Myometrial cell (primary cell): ENCODE measurements at places on chromosomes 6 and 20. TPM values are rescaled to one million over a fixed set of nuclear protein-coding genes. Genes with fewer than 3 reads are reported as not detected.

Gene PBOV1
- total RNA-seq: not detected in 2 replicates

Gene TOX2
- total RNA-seq: 15.8 and 24.8 TPM in 2 replicates

Gene NPBWR2
- not detected in 2 replicates for total RNA-seq

Gene B3GALT4
- 5.7 and 11.0 TPM in 2 replicates for total RNA-seq

Gene TMEM239
- total RNA-seq: under 0.01 TPM in 1 of 2 replicates, not detected in the other

Gene IL17F
- not detected in 2 replicates for total RNA-seq
